GOT3 (cell line): ENCODE measurements at places on chromosomes 4 and X.

DNA sequence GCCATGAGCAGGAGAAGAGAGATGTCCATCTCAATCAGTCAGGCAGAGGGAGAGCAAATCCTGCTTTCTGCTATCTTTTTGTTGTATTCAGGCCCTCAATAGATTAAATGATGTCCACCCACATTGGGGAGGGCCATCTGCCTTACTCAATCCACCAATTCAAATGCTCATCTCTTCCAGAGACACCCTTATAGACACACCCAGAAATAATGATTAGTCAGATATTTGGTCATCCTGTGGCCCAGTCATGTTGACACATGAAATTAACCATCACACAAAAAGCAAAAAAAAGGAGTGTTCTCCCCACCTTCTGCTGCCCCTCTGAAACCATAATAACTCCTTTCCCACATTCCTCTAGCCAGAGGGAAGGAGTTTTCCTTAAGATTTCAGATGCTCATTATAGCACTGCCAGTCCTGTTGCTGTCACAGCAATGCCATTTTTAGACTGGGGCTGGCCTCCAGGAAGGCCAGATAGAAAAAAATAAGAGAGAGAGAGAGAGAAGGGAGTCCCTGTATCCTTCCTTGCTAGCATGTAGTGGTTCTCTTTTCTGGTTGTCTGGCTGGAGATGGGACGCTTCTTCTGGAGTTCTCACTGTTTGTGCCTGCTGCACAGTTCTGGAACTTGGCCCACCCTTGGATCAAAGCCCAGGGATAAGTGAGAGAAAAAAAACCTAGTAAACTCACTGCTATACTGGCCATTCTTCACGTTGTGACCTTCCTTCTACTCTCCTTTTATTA lies 177.7 kb downstream of the RBM46 start:
- DNase-seq = no peak

- DNase-seq = no peak
Measured at GRCh38 chr4:164748375-164748774, 5.6 kb upstream of the SMIM31 start.

- DNase-seq = no peak
Measured at GRCh38 chr4:720111-720860, 14.7 kb downstream of the PCGF3 start.

DNA sequence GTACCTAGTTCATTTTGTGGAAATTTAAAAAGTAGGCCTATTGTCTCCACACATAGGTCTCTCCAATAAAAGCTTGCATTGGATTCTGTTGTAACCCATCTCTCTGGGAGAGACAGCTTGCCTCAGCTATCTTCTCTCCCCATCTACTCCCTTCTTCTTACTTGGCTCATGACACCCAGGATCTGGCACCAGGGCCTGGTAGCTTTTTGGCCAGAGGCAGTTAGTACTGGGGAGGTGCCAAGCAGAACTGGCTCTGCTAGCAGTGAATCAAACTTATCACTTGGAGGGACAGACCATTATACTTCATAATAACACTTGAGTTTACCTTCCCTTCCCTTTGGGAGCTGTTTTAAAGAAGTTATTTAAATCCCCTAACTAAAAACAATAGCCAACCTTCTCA lies 31.8 kb downstream of the PLAC1 start:
- DNase-seq = no peak

- no peak for DNase-seq
Measured at GRCh38 chrX:47311932-47312774, 58.2 kb upstream of the ZNF157 start.

- DNase-seq = no peak
Measured at GRCh38 chr4:113446019-113446418, 315.5 kb downstream of the CAMK2D start.

GRCh38 chr4:168501407-168501806 lies 4.6 kb downstream of the PALLD start:
- no peak for DNase-seq

GRCh38 chrX:136215559-136215958 lies 35.6 kb downstream of the MAP7D3 start:
- no peak for DNase-seq

- DNase-seq = no peak
Measured at GRCh38 chr4:187470061-187470460, 525.5 kb upstream of the ZFP42 start.

DNA sequence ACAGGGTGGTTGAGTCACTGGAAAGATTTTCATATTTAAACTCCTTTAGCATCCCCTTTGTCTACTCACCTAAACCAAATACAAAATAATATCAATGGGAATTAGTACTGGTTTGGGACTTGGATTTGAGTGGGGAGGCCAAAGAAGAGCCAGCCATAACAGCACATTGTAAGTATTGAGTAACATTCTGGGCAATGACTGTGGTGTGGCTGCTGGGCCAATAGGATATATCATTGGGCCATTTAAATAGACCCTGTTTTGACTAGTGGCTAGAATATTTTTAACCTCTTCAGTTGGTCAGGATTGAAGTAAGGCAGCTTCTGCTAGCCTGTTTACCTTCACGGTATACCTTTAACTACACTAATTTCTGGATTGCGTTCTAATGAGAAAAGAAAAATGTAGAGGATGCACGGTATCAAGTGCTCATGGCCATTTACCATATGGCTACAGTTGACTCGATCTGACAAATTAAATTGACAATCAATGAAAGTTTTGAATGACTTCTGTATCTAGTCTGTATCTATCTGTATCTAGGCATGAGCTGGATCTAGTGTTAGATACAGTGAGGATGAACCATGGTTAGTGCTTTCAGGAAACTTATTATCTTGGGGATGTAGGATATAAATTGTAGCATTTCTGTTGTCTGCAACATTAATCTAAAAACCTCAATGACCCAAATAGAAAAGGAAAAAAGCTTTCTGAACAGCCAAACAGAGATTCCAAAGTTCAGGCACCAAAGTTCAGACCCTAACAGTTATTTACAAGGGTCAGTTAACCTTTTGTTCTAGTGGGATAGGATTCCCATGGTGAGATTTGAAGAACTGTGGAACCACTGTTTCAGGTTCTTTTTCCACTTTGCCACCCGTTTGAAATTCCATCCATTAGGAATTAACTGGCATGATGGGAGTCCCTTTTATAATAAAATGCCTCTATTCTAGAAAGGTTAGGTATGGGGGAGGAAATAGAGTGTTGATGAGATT lies 6.8 kb upstream of the ALB start:
- DNase-seq = no peak

- DNase-seq = no peak
Measured at GRCh38 chr4:13193662-13194061, 290.5 kb downstream of the RAB28 start.

DNA sequence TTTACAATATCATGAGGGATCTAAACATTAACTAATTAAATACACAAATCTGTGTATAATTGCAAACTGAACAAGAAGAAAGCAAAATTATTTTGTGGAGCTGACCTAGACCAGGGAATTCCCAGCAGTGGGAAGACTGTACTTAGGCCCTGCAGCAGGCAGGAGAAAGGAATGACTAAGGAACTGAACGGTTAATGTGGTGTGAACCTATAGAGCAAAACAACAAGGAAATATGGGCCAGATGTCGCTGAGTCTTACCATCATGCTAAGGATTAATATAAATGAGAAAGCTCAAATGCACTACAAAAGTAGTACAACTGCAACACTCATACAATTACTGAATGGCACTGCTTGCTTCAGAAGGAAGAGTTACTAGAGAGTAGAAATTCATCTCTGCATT lies 120.3 kb upstream of the ATXN3L start:
- no peak for DNase-seq

DNA sequence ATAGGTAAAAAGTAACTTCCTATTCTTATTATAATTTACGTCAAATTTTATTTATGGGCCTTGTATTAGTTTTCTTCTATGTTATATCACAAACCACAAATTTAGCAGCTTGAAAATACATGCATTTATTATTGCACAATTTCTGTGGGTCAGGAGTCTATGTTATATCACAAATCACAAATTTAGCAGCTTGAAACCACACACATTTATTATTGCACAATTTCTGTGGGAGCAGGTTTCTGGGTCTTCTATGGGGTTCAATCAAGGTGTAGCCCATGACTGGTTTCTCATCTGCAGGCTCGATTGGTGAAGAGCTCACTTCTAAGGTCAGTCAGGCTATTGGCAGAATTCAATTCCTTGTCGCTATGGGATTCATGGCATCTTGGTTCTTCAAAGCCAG lies 332.7 kb upstream of the HAND2 start:
- no peak for DNase-seq

DNA sequence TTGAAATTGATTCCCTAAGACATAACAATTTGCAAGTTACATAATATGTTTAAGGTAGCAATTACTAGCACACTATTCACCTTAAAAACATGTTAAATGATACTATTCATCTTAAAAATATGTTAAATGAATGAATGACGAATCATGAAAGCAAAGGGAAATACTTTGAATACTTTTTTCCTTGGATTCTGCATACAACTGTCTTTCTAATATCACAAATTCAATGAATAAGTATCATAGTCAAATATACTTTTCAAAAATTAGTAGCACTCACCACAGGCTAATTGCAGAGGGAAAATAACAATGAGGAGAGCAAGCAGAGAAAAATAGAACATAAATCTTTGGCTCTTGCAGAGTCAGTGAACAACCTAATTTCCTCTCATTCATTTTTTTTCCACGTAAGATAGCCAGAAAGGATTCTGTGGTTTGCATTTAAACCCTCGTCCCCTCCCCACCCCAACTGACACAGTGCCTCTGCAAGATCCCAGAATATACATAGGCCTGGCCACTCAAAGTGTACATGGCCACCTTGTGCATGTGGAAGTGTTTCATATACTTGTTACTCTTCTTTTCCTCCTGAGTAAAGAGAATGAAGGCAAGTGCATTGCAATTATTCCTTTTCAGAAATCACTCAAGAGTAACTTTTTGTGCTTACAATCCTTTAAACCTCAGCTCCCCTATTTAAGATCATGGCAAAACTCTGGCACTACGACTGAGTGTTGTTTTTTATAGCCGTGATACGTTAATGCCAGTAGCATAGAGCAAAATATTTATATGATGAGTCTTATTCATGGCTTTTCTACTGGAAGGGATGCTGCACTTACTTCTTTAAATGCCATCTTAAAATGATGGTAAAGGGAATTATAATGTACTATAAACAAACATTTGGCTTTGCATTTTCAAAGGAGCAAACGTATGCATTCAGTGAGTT lies 236.4 kb downstream of the PDGFC start:
- DNase-seq = no peak

GRCh38 chr4:158002173-158002572 lies 170.7 kb downstream of the GASK1B start:
- no peak for DNase-seq

DNA sequence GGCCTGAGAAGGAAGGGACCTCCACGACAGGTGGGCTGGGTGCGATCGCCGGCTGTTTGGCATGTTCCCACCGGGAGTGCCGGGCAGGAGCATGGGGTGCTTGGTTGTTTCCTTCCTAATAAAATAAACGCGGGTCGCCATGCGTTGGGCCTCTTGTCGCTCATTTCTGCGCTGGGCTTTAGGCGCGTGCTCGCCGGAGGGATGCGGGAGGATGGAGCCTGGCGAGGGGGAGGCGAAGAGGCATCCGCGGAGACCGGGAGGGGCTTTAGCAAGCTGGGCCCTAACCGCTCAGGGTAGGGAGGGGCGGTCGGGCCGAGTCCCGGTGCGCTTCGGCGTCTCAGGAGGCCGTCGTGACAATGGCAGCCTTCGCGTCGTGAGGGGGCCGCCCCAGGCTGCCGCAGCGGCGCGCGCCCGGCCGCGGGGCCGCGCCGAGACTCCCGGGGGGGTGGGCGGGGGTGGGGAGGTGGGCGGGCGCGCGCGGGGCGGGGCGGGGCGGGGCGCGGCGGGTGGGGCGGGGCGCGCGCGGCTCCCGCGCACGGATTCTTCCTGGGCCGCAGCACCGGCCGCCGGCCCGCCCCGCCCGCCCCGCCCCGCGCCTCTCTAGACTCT lies 476 bp upstream of the GDI1 start:
- no peak for DNase-seq

- no peak for DNase-seq
Measured at GRCh38 chr4:97073194-97073593, 1070.1 kb downstream of the STPG2 start.

GRCh38 chr4:81214881-81215868 lies at the start of gene PRKG2:
Gene PRKG2 (minus strand): TSS chr4:81215222. CDS start chr4:81205047, 10,175 bp downstream.
- no peak for DNase-seq

- DNase-seq = no peak
Measured at GRCh38 chr4:109184491-109184961, 117.9 kb downstream of the COL25A1 start.

DNA sequence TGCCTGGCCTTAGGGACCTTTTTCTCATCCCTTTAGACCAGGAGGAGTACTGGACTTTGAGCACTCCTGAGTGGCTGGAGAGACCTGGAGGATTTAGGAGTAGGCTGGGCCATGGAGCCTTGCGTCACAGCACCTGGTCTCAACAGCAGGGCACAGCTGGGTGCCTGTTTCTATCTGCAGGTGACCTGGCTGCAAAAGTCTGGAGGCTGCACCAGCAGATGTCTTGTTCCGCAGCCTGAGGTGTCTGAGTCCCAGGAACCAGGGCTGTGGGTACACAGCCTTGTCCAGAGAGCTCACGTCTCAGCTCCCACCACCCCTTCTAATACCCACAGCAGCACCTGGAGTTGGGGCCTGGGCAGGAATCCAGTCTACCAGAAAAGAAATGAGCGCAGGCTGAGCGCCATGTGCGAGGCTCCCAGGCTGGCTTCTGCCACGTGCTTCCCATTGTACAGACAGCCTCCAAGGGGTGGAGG lies 5.0 kb upstream of the NSD2 start:
- no peak for DNase-seq

- no peak for DNase-seq
Measured at GRCh38 chr4:156347412-156348075, 393.9 kb upstream of the CTSO start.

DNA sequence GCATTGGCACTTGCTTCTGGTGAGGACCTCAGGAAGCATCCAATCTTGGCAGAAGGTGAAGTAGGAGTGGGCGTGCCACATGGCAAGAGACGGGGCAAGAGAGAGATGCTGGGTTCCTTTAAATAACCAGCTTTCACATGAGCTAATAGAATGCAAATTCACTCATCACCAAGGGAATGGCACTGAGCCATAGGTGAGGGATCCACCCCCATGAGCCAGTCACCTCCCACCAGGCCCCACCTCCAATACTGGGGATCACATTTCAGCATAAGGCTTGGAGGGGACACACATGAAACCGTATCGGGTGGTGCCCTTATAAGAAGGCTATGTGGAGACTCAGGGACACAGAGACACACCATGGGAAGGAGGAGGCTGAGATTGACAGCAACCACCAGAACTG lies 140.0 kb upstream of the MSX1 start:
- no peak for DNase-seq

GRCh38 chr4:40335525-40335894 lies 377 bp downstream of the CHRNA9 start:
- DNase-seq = no peak

- DNase-seq = no peak
Measured at GRCh38 chrX:12080265-12080664, 58.0 kb upstream of the FRMPD4 start.

- DNase-seq = no peak
Measured at GRCh38 chr4:156892805-156893204, 78.8 kb downstream of the PDGFC start.

GRCh38 chr4:99763635-99764101 lies 53.0 kb upstream of the DAPP1 start:
- DNase-seq = peak; percentile 1
